ENCODE measurements at places on chromosomes 7 and 10.

GRCh38 chr7:119969763-119970162, 303.2 kb upstream of the KCND2 start:
- no peak for DNase-seq

DNA sequence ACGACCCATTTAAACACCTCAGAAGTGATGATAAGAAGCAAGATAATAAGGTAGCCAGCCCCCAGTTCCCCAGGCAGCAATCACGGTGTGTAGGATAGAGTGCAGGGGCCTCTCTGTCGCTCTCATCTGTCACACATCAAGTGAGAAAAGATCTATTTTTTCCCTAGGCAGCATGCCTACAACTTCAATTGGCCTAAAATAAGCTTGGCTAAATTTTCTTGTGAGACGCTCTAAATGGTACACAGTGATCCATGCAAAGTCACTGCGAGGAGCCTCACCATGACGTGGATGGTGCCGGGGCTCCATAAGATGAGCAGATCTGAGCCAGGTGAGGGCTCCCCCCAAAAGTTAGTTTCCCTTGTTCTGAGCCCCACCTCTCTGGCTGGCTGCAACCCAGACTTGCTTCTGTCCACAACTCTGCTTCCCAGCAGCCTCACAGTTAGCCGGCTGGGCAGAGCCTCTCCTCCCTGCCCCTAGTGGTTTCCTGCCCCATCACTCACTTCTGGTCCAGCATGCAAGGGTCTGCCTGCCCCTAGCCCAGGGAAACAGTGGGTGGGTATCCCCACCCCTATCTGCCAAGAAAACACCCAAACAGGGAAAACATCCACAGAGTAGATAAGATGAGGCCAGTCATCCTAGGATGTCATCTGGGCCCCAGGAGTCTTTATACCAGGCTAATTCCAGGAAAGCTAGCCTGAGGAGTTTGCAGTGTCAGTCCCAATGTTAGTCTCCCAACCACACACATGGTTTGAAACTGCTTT, 342.1 kb downstream of the GRID1 start:
- no peak for DNase-seq

DNA sequence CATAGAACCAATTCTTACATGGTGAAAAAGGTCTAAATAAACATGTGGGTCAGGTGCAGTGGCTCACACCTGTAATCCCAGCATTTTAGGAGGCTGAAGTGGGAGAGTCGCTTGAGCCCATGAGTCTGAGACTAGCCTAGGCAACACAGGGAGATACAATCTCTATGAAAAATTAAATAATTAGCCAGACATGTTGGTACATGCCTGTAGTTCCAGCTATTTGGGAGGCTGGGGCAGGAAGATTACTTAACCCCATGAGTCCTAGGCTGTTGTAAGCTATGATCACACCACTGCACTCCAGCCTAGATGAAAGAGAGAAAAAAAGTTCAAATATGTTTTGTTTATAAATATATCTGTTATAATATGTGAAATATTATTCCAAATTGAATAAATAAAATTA, 643.6 kb downstream of the IPMK start:
- DNase-seq, result no peak

DNA sequence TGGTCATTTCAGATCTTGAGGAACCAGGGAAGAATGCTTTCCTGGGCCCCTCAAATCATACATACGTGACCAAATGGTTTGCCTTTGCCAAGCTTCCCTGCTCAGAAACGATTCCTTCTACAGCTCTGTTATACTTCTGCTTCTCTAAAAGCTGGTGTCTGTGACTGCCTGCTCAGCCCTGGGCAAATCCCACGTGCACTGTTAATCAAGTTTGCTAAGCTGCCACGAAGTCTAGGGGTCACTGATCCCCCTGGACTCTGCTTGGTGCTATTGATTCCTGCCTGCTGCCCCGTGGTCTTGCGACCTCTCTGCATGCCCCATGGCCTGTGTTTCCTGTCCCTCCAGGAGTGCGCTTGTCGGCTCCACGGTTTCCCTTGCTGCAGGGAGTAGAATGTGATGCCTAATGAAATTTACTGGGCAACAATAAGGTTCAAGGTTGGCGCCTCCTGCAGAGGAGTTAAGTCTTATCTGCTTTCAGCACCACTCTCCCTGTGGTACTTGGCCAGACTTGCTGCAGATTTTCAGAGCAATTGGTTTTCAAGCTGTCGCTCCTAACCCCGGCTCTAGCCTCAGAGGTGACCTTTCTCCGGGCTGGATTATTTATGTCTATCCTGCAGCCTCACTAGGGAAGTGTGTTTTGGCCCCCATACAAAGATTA, 201.6 kb upstream of the FZD8 start:
- DNase-seq, result no peak

GRCh38 chr7:55207436-55208125, 157.6 kb upstream of the LANCL2 start:
- no peak for DNase-seq

DNA sequence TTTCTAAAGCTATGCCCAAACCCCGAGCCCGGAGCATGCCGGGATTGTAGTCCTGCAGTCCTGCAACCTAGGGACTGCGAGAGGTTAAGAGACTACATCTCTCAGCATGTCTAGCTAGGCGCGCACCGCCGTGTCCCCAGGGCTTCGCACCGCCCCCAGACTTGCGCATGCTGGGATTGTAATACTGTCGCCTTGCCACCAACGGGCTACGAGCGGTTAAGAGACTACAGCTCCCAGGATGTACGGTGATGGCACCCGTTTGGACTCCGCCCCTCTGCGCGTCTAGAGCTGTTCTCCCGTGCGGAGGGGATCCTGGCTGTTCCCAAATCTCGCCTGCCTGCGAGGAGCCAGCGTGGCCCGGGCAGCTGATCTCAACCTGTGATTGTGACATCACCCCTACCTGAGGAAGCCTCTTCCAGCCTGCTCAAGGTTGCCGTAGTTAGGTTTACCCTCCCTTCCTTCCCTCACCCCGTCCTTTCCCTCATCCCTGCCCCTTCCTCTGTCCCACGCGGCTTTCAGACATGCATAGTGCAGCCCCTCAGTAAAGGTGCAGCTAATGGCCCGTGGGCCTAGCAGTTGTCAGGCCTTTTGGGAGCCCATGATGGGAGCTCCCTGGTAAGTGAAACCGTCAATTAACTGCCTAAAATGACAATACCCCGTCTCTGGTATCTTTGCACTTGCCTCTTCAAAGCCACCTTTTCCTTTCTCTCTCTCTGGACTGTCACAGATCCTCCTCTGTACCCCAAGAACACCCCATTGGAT, 6.3 kb upstream of the ZNF736 start:
- DNase-seq, result no peak

DNA sequence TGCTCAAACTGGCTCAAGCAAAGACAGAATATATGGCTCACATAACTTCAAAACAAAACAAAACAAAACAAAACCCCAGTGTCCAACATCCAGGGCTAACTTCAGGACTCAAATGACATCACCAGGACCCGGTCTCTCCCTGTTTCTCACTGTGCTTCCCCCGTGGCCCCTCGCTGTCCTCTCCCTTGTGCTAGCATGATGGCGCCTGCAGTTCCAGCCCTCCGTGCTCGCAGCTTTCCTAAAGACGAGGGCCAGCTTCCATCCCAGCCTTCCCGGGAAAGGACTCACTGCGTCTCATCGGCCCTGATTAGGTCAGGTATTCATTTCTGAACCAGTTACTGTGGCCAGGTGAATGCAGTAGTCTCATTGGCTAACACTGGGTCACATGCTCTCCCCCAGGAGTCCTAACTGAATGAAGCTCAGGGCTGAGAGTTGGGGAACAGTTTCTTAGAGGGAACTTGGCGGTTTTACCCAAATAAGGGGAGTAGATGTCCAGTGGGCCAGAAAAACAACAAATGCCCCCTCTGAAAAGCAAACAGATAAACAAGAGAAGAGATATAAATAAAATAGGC, 33.0 kb upstream of the CTBP2 start:
- no peak for DNase-seq

DNA sequence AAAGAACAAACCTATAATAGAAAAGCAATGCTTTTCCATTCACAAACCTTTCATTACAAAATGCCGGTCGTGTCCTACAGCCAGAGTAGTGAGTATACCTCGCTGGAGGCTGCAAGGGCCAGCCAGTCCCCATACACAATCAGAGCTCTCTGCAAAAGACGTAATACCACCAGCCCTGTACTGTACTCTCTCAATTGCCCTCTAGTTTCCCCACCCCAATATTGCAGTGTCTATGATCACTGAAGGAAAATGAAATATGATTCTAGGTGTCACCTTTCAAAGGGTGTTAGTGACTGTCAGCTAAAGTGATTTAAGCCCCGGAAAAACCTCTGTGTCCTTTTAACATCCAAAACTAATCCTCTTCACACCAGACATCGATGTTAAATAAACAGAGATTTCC, 24.8 kb downstream of the PLXNA4 start:
- DNase-seq, result no peak

DNA sequence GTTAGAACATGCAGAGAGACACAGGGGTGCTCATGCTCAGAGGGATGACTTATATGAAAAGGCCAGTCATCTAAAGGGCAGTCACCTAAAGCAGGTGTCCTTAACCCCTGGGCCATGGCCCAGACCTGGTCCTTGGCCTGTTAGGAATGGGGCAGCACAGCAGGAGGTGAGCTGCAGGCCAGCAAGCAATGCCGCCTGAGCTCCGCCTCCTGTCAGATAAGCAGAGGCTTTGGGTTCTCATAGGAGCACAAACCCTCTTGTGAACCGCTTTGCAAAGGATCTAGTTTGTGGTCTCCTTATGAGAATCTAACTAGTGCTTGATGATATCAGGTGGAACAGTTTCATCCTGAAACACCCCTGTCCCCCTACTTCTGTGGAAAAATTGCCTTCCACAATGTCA, 14.5 kb downstream of the ANKRD7 start:
- peak; percentile 52 for DNase-seq

DNA sequence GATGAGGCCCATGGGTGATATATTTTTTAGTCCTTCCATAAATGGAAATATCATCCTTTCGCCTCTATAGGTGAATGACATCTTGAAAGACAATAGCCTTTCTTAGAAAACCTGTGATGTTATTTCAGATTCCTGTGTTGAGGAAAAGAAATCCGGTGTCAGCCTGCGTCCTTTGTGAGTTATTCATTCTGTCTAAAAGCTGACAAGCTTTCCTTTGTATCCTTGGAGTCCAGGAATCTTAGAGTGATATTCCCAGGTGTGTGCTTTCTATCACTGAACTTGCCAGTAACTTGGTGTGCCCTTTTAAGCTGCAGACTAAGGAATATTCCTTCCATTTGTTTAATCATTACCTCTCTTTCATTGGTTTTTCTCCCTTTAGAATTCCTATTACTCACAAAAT, 41.0 kb downstream of the EVX1 start:
- no peak for DNase-seq

DNA sequence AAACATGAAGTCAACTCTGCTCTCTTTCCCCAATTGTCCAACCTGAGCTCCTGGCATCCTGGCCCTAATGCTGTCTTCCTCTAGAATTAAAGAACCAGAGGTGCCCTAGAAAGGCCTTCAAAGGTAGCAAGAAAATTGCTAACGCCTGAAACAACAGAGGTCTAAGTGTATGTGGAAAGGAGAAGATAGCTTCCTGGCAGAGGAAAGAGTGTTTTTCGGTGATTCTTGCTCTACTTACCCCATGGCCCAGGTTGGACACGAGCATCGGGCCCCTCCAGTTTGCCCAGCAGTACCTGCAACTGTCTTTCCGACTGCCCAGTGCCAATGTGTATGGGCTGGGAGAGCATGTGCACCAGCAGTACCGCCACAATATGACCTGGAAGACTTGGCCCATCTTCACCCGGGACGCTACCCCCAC, 22.2 kb downstream of the MGAM2 start:
- no peak for DNase-seq

DNA sequence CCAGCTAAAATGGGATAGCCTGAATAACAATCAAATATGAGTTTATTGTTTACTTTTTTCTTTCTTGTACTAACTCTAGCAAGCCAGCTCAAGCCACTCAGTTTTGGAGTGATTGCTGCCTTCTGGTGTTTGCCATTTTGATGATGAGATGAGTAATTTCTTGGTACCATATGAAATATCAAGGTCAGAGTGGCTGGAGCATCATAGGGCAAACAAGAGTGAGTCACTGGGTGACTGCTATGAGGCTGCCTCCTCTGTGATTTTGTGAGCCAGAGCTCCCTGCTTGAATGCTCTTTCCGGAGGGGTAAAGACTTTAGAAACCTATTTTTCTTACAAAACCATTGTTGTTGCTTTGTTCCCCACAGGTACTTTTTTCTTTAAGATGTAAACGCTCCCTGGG, 295.6 kb downstream of the PRKG1 start:
- no peak for DNase-seq

All from H1 (cell line).